ENCODE measurements at places on chromosomes 16 and 17.

GRCh38 chr16:27320261-27321012, 6.7 kb downstream of the IL4R start:
- DNase-seq, result no peak

DNA sequence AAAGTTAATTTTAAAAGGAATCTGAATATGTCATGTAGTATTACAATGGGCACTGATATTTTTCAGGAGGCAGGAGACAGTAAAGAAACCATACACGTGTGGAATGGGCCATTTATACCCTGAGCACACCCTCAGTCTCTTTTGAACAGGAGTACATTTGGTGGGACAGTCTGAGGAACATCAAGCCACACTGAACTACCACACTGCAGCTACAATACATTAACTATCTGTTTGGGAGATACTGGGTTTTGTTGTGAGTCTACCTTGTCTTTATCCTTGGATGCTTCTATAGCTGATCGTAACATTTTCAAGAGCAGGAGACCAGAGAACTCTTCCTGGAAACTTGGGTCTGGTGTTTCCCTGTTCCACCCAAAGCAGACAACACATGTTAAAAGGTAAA, 31.7 kb downstream of the HEATR6 start:
- DNase-seq, result no peak

DNA sequence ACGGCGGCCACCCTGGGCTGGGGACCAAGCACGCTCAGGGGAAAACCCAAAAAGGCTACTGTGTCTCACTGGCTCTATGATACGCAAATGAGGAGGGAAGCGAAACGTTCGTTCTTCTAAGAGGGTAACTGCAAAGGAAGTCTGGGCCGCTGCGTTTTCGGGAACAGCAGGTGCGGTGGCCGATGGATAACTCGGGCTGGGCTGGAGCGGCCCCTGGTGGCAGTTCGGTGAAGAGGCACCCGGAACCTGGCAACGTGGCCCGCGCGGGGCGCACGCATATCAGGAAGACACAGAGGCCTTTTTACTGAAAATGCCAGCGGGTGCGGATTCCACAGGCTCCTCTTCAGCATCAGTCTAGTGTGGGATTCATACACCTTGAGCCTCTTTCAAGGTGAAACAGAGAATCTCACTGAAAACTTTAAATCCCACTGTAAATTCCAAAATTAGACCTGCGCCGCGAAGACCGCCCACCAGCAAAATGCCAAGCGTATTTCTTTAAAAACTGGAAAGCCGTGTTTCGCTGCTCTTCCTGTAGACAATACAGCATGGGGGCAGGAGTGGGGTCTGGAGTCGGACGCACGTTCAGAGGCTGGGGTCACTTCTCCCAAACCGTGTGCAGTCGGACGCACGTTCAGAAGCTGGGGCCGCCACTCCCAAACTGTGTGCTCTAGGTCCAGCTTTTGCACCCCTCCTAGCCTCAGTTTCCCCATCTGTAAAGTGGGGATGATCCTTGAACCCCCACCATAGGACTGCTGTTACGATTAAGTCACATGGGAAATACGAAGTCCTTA, 44.4 kb upstream of the METTL9 start:
- peak; percentile 68 for DNase-seq

DNA sequence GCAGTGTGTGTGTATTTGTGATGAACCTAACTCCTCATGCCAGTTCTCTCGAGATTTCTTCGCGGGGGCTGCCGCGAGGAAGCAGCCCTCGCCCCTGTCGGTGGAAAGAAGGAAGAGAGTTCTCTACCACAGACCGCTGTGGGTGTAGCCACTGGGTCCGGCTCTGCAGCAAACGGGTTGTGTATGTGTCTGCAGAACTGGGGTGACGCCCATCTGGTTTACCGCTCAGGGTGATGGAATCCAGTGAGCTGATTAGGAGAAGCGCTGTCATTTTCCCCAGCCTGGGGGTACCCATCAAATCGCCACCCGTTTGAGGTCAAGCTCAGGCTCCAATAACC, 7.7 kb downstream of the CORO6 start:
- no peak for DNase-seq

DNA sequence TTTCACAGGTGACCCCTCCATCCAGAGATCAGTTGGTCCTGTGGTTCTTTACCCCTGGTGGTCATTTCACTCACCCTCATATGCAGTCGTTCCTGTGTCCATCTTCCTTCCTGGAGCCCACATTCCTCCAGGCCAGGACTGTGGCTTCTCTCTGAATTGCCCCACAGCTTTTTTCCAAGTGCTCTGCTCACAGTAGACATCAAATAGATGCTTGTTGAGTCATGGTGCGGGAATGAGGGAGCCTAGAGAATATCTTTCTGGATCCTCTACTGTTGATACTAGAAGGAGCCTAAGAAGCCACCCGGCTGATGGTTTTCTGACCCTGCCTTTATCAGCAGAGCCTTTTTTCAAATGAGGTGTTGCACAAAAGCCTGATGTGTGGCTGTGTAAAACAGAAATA, 10.4 kb downstream of the USB1 start:
- no peak for DNase-seq

- peak; percentile 62 for DNase-seq
Measured at GRCh38 chr17:80833952-80834892, 157.4 kb upstream of the CHMP6 start.

- DNase-seq, result no peak
Measured at GRCh38 chr17:63418540-63418939, 27.6 kb downstream of the CYB561 start.

GRCh38 chr17:48374650-48375230, 55.3 kb downstream of the SKAP1 start:
- no peak for DNase-seq

DNA sequence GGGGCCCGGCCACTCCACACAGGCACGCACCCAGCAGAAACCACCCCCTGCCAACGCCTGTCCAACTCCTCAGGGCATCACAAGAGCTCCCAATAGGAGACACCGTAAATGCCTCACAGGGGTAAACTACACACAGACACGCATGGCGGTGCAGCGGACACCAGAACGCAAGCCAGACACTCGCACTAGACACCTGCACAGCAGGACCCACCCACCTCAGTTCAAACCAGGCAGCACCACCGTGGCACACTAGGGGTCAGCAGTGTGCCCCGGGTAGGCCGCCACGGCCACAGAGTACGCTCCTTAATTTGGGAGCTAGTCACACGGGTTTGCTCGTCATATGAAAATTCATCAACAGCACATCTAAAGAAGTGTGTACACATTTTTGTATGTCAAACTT, 3.4 kb downstream of the SLC38A10 start:
- no peak for DNase-seq

DNA sequence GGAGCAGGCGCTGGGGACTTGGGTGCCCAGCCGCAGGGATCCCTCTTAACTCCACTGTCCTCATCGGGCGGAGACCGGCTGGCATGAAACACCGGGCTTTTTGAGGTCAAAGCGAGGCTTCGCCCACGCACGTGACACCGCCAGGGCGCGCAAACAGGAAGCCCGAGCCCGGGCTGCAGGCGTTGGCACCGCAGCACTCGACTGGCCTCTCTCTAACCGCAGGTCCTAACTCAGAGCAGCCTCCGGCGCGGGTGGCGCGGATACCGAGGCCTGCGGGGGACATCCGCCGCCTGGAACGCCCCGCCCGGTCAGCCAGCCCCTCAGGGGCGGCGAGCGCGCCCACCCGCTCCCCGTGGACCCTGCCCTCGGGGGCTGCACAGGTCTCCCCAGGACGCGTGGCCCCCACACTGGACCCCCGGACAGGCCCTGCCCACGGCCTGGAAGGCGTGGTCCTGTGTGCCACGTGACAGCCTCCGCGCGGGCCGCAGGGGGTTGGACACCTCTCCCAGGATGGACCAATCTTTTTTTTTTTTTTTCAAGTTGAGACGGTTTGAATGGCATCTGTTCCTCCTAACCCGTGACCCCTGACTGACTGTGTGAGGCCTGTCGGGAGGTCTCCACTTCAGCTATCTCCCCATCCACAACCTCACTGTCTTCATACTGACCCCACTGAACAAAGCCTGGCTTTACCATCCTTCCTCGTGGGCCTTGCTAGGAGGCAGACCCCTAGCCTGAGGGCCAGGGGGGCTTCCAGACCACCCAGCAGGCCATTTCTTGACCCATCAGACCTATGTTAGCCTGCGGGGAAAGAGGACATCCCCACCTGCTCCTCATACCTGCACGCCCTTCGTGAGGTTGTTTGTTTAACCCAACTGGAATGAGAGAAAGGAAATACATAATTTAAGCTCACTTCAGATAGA, 8.4 kb upstream of the SLC47A2 start:
- DNase-seq, result no peak

- DNase-seq, result no peak
Measured at GRCh38 chr16:59527206-59527997, 793.3 kb upstream of the GOT2 start.

DNA sequence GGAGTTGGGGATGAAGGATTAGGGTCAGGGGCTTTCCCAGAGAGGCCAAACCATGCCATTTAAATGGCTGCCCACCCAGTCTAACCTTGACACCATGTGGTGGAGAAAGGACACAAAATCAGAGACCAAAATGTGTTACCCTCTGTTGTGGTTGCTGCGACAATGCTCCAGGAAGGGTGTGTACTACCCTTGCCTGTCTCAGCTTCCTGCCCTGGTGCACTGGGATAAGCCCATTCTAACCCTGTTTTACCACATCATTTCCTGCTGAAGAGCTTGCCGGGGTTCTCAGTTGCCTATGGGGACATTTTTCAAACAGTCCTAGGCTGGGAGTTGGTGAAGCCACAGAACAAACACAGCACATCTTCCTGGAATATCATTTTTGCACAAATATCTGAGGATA, 4.9 kb downstream of the OR4D1 start:
- DNase-seq, result no peak

- peak; percentile 73 for DNase-seq
Measured at GRCh38 chr17:40791787-40792436, 7.8 kb downstream of the KRT28 start.

- peak; percentile 30 for DNase-seq
Measured at GRCh38 chr17:75428543-75429469, 23.3 kb upstream of the GRB2 start.

GRCh38 chr17:83191388-83192160, 112.2 kb downstream of the METRNL start:
- DNase-seq, result no peak

DNA sequence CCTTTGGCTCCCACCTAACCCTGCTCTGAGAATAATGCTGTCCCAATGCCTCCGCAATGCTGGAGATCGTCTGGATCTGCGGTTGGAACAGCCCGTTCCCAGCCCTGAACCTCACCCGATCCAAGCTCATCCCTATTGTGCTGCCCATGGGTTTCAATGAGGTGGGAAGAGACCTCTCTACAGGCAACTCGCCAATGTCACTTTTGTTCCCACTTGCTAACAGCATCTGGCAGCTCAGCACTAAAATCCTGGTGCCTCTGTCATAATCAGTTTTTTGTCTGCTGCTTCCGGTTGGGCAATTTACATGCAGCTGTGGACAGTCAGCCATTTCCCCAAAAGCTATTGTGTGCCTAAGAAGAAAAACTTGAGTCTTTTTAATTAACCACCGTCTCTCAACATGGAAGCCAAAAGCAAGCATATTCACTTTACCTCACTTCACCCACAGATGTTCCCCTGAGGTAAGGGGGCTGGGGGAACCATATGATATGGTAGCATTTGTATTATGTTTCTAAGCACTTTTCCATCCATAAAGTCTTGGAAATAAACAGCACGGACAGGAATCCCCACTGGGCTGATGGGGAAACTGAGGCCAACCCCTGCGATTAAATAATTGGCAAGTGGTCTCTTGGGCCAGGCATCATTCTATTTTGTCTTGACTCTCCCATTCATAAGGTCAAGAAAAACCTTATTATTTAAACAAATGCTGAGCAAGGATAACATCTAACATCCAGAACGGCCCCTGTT, 159.2 kb upstream of the CDH5 start:
- DNase-seq, result peak; percentile 35

DNA sequence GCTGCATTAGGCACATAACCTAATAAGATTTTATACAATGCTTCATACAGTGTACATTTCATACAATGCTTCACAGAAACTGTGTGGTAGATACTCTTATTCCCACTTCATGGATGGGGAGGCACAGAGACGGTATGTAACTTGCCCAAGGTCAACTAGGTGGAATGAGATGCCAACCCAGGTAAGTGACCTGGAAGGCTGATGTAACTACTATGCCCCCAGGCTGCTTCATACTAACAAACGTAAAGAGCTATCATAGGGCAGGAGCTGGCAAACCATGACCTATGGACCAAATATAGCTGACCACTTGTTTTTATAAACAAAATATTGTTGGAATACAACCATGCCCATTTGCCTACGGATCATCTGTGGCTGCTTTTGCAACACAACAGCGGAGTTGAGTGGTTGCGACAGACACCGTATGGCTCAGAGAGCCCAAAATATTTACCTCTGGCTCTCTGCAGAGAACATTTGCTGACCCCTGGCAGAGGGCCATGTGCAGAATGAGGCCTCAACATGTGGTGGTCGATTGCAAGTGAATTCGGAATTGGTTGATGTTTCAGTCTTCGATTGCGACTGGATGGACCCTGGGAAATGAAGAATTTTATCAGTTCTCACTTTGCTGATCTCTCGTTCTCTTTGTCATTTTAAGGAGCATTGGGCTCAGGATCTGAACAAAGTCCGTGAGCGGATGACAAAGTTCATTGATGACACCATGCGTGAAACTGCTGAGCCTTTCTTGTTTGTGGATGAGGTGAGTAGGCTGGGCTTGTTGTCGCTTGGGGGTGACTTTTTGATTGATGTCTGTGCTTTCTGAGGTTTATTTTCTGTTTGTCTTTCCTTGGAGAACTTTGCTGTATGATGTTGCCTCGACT, 109.7 kb downstream of the PLCG2 start:
- DNase-seq, result no peak

DNA sequence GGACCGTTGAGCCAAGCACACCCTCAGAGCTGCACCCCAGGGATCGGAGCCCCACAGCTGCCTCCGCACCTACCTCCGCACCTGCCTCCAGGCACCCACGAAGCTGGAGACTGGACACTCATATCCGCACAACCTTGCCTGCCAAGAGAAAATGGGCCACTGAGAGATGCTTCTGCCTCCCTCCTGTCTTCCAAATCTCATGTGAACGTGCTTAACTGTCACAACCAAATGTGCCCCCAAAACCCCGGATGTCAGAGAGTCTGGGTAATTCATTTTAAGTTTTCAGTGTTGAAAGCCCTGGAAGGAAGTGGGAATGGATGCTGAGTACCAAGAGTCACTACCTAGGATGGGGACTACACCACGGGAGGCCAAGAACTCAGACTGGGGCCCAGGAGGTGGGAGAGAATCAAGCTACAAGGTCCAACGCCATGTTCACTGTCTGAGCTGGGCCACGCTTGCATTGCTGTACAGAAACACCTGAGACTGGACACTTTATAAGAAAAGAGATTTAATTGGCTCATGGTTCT, 49.5 kb upstream of the MEAK7 start:
- DNase-seq, result no peak

- DNase-seq, result no peak
Measured at GRCh38 chr17:62172492-62173291, 107.6 kb upstream of the MED13 start.

- no peak for DNase-seq
Measured at GRCh38 chr17:78534492-78535272, 42.5 kb downstream of the DNAH17 start.

Data from skin of body (tissue), 3 donors.